IMR-90 (cell line): ENCODE measurements at places on chromosomes 1 and 21. TPM values are rescaled to one million over a fixed set of nuclear protein-coding genes. Genes with fewer than 3 reads are reported as not detected.

DYNLT5 gene
- total RNA-seq, result 0.18 and 0.28 TPM in 2 replicates

- peaks cover 8% of the 10 kb centered on the region for H3K27me3 ChIP-seq
- H3K36me3 ChIP-seq, result no peaks in the 10 kb centered on the region
- DNase-seq, result no peak
- no peak overlapping the region for H3K27ac ChIP-seq
- H3K4me1 ChIP-seq, result no peaks in the 10 kb centered on the region
- no peak overlapping the region for H3K4me3 ChIP-seq
Observed at GRCh38 chr1:84774669-84775534, 84.6 kb upstream of the SSX2IP start.

DNA sequence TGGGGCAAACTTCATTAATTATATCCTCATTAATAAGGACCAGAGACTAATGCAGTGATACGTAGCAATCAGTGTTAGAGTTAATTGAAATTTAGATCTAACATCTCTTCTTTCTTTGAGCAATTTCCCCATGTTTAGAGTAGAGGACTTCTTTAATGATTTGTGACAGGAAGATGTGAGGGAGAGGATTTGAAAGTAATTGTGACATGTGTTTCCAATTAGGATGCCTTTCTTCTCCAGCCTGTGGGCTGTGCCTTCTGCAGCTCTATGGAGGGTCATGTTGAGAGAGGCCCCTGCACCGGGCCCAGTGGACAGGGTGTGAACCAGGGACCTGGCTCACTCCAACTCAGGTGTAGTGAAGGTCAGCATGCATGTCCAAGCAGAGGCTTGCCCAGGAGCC, 103.0 kb downstream of the GREM2 start:
- H3K4me3 ChIP-seq, result no peak overlapping the region
- H3K36me3 ChIP-seq, result no peaks in the 10 kb centered on the region
- no peaks in the 10 kb centered on the region for H3K27me3 ChIP-seq
- DNase-seq, result peak; percentile 42
- no peak overlapping the region for H3K27ac ChIP-seq

TSSK3 gene
- not detected in 2 replicates for total RNA-seq

GRCh38 chr1:115116512-115116911, 27.2 kb upstream of the TSPAN2 start:
- H3K4me1 ChIP-seq, result peaks cover 8% of the 10 kb centered on the region
- DNase-seq, result no peak
- no peak overlapping the region for H3K27ac ChIP-seq
- H3K36me3 ChIP-seq, result no peaks in the 10 kb centered on the region
- no peaks in the 10 kb centered on the region for H3K27me3 ChIP-seq

DNA sequence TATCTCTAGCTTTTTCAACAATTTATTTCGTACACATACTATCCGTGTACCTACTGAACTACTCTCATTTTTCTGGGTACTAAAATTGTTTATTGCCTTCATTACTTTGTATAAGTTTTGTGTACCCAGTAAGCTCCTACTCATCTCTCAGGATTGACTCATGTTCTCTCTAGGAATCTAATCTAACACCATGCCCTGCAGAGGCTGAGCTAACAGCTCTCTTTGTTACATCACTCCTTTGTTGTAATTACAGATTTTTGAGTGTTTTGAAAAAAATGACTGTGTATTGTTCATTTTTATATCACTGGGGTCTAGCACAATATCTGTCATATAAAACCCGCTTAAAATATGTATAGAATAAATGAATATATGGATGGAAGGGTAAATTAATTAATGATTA, 167.1 kb downstream of the ATP6V1G3 start:
- no peaks in the 10 kb centered on the region for H3K36me3 ChIP-seq
- no peaks in the 10 kb centered on the region for H3K27me3 ChIP-seq
- no peaks in the 10 kb centered on the region for H3K4me1 ChIP-seq

DNA sequence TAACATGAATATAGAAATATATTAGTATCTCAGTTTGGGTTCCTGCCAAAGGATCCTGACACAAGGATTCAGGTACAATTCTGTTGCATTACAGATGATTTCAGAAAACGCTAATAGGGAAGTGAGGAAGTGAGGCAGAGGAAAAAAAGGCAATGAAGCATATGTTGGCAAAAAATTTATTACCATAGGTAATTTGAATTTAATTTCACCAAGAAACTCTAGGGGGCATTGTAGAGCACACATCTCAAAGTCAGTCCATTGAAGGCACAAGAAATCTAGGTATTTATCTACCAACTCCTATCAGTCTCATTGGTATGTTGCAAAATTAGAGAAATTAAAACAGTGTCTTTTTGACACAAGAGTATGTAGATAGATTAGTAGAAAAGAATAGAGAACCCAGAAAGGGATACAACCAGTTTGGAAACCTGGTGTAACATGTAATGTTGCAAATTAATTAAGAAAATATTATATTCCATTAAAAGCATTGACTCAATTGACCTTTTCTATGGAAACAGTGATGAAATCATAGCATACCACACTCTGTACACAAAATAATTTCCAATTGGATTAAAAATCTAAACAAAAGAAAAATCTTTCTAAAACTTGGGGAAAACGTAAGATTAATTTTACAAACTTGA, 104.9 kb upstream of the SNX7 start:
- no peak overlapping the region for H3K27ac ChIP-seq
- H3K27me3 ChIP-seq, result peaks cover 1% of the 10 kb centered on the region; the same call in 1 of the 2 replicates
- H3K4me3 ChIP-seq, result no peak overlapping the region
- no peaks in the 10 kb centered on the region for H3K36me3 ChIP-seq
- peak; percentile 22 for DNase-seq

FCRL4 gene
- not detected in 2 replicates for total RNA-seq

CNIH3 gene
- total RNA-seq, result 2.0 and 3.1 TPM in 2 replicates
